ENCODE measurements at places on chromosomes 2 and 18.

DNA sequence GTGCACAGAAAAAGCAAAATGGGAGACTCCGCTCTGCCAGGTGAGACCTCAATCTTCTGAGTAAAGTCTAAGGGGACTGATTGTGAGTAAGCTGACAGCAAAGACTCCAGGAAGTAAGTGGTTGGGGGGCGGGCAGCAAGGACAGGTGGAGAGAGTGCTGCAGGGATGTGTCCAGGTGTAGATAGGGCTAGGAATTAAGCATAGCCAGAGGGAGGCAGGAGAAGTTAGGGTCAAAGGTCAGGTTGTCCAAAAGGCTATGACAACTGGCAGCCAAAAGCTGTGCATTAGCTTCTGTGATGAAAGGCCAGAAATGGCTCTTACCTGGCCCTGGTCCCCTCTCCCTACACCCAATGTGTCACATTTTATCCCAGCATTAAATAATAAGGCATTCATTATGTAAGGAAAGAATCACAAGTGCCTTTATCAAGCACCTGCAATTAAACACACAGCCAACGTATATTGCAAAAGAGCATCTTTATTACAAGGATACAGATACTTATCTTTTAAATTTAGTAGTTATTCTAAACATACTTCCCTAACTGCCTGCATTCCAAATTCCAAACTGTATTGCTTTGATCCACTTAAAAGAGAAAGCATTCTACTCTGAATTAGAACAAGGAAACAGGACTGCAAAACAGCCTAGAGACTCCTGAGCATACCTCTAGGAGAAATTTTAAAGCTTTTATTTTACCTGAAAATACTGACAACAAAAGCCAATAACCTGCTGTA lies 247.9 kb downstream of the IRS1 start:
- DNase-seq = no peak

GRCh38 chr18:34493566-34494358 lies 216.3 kb upstream of the DTNA start:
- no peak for DNase-seq

- no peak for DNase-seq
Measured at GRCh38 chr2:38174646-38175423, 98.9 kb upstream of the CYP1B1 start.

GRCh38 chr2:55431982-55432627 lies 12.4 kb upstream of the CCDC88A start:
- DNase-seq = no peak

DNA sequence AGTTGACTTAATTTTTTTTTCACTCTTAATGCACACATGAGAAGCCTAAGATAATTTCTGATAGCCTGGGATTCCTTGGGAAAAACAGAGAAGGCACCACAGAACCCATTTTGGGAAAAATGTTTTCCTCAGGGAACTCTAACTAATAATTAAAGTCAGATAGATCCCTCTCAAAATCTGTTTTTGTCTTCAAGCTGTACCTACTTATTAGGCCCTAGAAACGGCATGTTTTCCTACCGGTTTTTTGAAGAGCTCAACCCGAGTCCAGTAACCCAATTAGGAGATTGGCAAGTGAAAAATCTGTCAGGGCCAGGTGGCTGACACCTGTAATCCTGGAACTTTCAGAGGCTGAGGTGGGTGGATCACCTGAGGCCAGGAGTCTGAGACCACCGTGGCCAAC lies 16.1 kb upstream of the PDK1 start:
- DNase-seq = no peak

- no peak for DNase-seq
Measured at GRCh38 chr2:231462729-231463465, 1.4 kb downstream of the NCL start.

DNA sequence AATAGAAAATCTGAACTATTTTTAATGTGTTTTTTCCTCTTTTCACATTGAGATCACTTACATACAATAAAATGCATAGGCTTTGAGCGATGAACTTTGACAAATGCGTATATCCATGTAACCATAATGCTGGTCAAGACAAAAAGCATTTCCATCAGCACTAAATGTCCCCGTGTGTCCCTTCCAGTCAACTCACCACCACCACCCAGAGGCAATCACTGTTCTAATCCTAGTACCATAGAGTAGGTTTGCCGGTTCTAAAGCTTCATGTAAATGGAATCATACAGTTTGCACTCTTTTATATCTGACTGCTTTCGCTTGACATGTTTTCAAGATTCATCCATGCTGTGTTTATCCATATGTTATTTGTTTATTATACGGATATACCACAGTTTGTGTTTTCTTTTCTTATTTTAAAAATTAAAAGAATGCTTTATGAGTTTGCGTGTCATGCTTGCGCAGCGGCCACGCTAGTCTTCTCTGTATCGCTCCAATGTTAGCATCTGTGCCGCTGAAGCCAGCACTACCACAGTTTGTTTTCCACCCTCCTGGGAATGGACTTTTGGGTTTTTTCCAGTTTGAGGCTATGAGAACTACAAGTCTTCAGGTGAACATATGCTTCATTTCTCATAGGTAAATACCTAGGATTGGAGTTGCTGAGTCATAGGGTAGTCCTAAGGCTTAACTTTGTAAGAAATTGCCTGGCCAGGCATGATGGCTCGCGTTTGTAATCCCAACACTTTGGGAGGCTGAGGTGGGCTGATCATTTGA lies 197.5 kb upstream of the CHAC2 start:
- no peak for DNase-seq

GRCh38 chr2:31986906-31987305 lies 23.9 kb downstream of the MEMO1 start:
- no peak for DNase-seq

- no peak for DNase-seq
Measured at GRCh38 chr2:59425247-59425646, 1128.2 kb downstream of the BCL11A start.

DNA sequence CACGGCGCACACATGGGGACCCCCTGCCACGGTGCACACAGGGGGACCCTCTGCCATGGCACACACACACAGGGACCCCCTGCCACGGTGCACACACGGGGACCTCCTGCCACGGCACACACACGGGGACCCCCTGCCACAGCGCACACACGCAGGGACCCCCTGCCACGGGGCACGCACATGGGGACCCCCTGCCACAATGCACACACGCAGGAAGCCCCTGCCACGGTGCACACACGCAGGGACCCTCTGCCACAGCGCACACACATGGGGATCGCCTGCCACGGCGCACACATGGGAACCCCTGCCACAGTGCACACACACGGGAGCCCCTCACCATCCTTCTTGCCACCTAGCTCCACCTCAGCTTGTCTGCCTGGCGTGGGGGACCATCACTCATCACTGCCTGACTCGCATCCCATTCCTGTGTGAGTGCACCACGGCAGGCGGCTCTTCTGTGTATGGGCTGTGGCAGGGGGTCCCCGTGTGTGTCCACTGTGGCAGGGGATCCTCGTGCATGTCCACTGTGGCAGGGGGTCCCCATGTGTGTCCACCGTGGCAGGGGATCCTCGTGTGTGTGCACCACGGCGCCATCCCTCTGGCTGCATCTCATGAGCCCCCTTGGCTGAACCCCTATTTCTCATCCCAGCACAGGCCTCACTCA lies 206.7 kb downstream of the EIPR1 start:
- DNase-seq = no peak

GRCh38 chr2:203682688-203683130 lies 23.7 kb upstream of the CD28 start:
- no peak for DNase-seq

- DNase-seq = no peak
Measured at GRCh38 chr2:86052676-86053075, 53.0 kb downstream of the POLR1A start.

- DNase-seq = no peak
Measured at GRCh38 chr2:140604788-140605187, 1526.0 kb downstream of the LRP1B start.

- DNase-seq = no peak
Measured at GRCh38 chr2:104868505-104868866, 14.6 kb downstream of the POU3F3 start.

- no peak for DNase-seq
Measured at GRCh38 chr2:189441709-189442074, 418 bp downstream of the WDR75 start.

- DNase-seq = no peak
Measured at GRCh38 chr2:48459921-48460320, 70.0 kb upstream of the STON1 start.

DNA sequence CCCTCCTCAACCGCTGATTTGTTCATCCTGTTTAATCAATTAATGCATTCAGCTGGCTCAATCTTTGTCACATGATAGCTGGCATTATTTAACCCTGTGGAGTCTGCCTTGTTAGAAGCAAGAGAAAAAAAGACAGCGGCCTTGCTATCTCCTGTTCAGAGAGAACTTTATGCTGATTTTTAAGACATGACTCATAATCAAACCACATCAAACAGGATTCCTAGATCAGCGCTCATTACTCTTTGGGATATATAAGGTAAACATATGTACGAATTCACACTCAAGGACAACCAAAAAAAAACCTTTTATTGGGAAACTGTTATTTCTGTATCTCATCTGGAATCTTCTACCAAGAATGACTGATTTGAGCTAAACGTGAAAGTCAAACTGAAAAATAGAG lies 195.1 kb downstream of the C1D start:
- no peak for DNase-seq

DNA sequence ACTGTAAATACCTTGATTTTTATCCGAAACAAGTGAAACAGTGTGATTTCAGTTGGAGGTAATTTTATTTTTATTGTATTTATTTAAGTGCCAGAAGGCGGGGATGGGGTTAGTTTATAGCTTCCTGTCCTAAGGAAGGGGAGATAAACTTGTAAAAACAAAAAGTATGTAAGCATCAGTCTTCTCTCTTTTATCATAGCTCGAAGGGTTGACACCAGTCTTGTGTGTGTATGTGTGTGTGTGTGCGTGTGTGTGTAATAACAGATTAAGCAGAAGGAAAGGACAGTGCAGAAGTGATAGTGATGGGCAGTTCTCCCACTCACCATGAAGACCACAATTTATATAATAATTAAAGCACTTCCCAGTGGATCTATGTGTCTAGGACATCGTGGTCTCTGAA lies 793.3 kb downstream of the PLCL1 start:
- no peak for DNase-seq

DNA sequence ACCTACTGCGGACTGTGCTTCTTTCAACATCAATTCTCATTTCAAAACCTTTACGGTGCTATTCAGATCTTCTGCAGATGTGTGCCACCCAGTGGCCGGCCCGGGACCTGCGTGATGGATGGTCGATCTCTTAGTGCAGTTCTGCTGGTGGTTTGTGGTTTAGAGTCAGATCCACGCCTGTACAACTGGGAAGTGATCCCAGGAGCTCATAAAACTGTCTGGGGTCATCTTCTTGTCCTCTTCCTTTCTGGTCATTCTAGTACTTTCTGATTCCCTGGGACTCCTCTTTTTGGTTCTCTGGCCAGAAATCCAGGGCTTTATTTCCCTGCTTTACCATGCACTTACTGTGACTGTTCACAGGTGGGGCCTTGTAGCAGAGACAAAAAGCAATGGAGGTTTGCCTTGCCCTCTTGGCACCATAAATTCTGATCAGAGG lies 15.8 kb upstream of the SELENOI start:
- peak; percentile 82 for DNase-seq

- DNase-seq = no peak
Measured at GRCh38 chr2:79235135-79235534, 75.6 kb upstream of the REG3A start.

GRCh38 chr2:68386365-68386764 lies 21.3 kb downstream of the PLEK start:
- no peak for DNase-seq

DNA sequence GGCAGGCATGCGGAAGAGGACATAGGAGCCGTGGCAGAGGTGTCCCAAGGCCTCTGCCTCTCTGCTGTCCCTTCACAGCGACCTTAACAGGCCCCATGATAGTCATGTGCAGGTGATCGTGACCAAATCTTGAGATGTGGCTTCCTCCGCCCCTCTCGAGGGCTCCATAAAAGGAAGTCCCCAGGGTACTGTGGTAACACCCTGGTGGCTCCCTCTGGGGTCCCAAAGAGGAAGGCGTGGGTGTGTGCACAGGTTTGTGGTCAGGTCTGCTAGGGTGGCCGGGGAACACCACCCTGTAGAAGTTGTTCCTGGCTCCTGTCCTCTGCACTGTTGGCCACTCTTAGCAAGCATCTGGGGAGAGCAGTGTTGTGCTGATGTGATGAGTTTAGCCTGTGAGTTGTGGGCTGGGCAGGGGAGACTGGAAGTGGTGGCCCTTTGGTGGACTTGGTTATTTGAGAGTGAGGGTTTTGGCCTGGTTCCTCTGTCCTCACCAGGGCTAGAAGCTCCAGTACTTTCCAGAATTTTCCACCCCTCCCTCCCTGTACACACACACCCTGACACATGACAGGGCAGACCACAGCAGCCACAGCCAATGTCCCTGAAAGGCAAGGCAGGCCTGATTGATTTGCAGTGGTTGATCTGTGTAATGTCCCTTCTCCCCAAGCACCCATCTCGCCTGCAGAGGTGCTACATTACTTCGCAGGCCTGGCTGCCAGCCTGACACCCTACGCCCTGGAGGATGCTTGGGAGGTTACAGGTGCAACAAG lies 68.9 kb upstream of the BOD1L2 start:
- no peak for DNase-seq

GRCh38 chr2:54845094-54845493 lies 121.6 kb downstream of the EML6 start:
- DNase-seq = no peak

DNA sequence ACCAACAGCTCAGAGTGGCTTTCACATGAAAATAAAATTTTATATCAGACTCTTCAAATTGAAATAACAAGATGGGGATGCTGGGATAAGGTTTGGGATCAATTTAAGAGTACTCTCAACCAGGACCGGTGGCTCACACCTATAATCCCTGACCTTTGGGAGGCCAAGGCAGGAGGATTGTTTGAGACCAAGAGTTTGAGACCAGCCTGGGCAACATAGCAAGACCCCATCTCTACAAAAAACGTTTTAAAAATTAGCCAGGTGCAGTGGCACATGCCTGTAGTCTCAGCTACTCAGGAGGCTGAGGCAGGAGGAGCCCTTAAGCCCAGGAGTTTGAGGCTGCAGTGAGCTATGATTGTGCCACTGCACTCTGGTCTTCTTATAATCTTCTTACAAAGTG lies 2.6 kb downstream of the LMAN2L start:
- no peak for DNase-seq

- no peak for DNase-seq
Measured at GRCh38 chr2:119156105-119156890, 2.3 kb downstream of the C1QL2 start.

GRCh38 chr18:40108596-40108995 lies 1846.4 kb upstream of the PIK3C3 start:
- DNase-seq = no peak

- no peak for DNase-seq
Measured at GRCh38 chr2:105490204-105490603, 91.4 kb upstream of the FHL2 start.

DNA sequence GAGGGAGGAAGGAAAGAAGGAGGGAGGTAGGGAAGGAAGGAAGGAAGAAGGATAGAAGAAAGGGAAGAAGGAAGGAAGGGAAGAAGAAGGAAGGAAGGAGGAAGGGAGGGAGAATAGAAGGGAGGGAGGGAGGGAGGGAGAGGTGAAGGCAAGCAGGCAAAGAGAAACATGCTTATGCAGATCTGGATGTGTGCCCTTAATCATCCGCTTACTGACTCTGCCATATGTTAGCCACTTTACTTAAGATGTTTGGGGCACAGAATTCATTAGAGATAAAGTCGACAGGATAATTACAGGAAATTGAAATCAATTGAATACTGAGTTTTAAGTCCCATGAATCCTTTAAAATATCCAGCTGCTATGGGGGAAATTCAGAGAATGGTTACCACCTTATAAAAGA lies 334.2 kb downstream of the GRB14 start:
- DNase-seq = no peak
